ENCODE measurements at places on chromosomes 4 and X.

GRCh38 chr4:139720806-139721205 lies 55.2 kb downstream of the MGST2 start:
- DNase-seq: no peak

DNA sequence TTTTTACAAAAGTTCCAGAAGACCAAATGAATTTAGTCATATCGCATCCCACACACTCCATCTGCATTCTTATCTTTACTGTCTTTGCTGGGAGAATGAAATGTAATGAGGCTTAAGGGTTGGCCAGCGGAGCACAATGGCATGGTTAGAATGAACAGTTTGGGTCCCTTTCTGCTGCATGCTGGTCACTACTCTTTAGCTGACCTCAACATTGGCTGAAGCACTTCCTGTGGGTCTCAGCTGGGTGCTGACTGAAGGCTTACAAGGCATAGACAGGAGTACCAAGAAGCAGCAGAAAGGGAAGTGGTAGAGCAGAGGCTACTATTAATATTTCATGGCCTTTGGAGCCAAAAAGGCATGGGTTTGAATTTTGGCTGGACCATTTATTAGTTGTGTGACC lies 159.4 kb upstream of the GPC4 start:
- no peak for DNase-seq

DNA sequence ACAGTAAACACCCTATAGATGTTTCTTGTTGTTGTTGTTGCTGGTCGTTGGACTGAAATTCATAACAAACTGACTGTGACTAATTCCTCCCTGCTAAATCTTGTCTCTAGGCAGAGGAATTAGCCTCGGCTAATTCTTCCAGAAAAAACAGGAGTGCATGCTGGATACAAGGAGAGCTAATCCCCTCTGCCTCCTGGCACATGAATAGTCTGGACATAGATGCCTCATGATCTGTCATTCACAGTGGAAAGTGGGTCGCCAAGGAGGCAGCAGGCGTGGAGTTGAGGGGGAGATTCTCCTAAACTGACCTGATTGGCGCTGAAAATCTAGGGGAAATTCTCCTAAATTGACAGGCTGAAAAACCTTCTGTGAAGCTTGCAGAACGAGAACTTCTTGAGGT lies 220.1 kb downstream of the DCTD start:
- DNase-seq: no peak

GRCh38 chrX:372856-373640 lies 13.7 kb downstream of the PPP2R3B start:
- no peak for DNase-seq

DNA sequence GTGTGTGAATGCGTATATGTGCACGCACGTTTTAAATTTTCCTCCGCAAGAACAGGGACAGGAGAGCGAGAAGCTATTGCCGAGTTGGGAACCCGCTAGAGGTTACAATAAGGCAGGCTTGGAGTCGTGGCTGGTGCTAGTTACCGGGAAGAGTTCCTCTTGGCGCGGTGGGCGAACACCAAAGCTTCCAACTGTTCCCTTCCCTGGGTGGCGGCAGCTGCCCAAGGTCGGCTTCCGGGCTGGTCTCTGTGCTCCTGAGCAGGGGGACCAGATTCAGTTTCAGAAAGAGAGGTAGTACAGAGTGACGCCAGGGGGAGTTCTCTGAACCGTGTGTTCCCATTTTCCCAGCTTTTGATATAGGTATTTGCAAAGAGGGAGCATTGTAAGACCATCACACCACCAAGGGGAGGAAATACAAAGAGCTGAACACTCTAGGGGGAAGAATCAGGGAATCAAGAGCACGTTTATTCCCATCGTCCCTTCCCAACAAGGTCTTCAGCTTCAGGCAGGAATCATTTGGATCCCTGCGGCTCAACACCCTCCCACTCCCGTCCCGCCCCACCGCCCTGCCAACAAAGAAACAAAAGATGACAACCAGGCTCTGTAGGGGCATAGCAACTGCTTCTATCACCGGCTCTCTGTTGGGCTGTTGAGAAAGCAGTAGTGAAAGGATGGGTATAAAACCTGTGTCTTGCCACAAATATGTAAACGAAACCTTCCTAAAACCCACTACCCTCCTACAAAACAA lies 113.6 kb upstream of the TEX13C start:
- no peak for DNase-seq

DNA sequence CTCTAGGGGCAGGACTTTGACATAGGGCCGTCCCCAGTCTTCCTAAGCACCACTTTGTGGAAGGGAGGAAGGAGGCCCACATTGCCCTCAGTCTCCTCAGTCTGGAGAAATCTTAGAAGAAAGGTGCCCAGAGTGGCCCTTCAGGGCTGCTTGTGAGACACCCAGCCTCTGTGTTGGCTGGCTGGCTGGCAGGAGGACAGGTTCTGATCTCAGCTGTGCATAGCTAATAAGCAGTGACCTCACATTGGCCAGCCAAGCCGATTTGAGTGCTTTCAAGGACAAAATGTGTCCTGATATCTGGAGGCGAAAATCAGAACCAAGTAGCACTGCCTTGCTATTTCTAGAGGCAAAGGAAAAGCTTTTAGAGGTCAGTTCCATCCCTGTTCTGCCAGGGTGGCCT lies 211.5 kb downstream of the BCOR start:
- no peak for DNase-seq

DNA sequence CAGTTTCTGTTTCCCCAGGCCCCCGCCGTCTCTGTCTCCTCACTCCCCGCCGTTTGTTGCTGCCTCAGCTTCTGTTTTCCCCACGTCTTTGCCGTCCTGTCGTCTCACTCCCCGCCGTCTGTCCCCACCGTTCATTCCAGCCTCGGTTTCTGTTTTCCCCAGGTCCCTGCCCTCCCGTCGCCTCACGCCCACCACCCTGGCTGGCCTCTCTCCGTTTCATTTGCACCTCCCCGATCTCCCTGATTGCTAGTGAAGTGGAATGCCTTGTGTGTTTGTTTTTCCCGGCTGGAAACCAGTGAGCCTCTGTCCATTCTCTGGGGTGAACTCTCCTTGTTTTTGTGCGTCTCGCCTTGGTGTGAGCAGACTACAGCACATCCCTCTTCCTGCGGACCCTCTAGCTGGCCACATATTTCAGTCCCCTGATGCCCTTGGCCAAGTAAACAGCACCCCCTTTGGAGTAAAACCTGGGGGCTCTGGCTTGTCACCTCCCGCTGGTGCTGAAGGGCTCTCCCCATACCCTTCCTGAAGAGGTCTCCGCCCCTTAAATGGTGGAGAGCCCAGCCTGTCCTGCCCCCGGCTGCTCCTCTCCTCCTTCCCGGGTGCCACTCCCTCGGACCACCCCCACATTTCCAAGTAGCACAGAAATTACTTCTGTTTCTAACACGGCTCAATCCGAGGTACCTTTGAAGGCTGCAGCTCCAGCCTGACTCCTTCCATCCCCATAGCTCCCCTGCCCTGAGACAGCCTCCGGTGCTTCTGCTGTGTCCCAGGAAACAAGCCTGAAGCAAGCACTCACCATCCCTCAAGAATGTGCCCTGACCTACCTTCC lies 13.2 kb downstream of the TMEM175 start:
- no peak for DNase-seq

- DNase-seq: no peak
Measured at GRCh38 chr4:87521319-87521718, 7.9 kb downstream of the SPARCL1 start.

- no peak for DNase-seq
Measured at GRCh38 chr4:168655182-168655581, 158.3 kb downstream of the PALLD start.

DNA sequence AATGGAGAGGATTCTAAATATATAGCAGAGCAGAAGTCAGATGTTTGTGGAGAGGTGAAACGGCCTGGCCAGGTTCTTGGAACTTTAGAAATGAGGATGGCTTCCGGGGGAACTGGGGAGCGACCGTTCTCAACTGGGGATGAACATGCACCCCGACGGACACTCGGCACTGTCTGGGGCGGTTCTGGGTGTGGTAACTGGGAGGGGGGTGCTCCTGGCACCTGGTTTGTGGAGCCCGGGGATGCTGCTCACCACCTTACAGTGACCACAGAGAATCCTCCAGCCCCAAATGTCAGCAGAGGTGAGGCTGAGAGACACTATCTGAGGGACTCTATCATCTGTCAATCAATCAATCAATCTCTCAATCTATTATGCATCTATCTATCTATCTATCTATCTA lies 69.0 kb upstream of the PPP2R3B start:
- DNase-seq: no peak

DNA sequence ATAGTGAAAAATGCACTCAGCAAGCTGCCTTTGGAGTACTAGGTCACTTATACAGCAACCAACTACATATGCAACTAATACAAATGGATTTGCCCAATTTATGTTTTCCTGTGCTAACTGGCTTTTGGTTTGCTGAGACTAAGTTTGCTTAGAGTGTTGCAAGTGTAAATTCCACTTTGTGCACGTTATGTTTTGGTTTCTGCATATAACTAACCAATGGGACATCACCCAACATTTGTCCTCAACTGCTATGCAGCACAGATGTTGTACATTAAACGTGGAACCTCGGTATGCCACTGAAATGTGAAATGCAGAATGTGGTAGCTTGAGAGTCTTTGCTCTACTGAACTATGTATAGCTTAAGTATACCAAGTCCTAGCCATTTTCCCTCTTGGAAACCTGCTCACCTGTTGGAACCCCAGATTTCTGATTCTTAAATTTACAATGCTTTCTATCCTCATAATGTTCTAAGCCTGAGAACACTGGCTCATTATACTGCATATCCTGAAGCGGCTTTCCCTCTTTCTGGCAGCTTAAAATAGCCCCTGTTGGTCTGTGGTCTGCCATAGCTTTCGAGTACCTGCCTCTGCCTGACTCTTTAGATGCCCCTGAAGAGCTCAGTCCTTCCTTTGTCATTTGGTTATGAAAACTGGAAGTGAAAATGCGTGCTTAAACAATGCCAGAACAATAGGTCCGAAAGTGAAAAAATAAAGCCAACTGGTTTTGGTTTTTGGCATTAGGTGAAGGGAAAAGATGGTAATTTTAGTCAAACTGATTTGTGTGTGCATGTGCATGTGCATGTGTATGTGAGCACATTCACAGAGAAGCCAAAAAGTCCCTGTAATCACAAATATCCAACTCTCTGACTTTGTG lies 158.0 kb downstream of the SH2D1A start:
- no peak for DNase-seq

GRCh38 chrX:146707781-146708180 lies 101.8 kb upstream of the CXorf51B start:
- DNase-seq: no peak

DNA sequence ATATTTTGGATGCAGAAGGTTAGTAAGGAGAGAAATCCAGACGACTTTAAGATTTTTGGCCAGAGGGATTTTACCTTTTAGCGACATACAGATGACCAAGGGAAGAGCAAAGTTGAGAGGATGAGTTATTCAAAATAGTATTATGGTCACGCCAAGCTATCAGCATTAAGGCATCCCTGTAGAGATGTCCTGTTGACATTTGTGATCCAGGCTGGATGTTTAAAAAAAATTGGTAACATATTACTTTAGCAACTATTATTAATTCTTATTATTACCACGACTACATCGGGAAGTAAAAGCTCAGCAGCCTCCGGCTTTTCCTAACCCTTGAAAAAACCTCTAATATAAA lies 562 bp upstream of the OSTC start:
- no peak for DNase-seq

DNA sequence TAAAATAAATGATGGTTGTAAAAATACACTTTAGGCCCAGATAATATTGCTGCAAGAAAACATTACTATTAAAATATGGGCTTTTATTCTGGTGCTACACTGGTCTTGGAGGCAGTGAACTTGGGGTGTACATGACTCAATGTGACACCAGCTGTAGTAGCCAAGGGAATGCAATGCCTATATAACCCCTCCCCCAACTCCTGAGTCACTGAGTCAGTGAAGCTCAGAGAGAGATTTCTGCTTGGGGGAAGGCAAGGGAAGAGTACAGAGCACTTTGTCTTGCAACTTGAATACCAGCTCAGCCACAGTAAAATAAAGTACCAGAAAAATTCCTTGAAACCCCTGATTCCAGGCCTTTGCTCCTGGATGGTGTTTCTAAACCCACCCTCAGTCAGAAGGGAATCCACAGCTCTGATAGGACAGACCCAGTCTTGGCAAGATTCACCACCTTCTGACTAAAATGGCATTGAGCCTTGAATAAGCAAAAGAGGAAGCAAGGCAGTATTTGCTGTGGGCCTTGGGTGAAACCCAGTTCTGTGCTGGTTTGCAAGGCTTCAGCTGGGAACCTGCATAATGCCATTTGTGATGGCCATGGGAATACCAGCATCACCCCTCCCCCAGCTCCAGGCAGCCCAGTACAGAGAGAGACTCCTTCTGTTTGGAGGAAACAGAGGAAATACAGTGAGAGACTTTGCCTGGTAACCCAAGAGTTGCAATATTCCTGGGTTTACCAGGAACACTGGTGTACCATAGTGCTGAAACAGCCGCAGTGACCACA lies 209.9 kb downstream of the IQCM start:
- no peak for DNase-seq

- DNase-seq: no peak
Measured at GRCh38 chrX:139134316-139134715, 396.2 kb upstream of the F9 start.

DNA sequence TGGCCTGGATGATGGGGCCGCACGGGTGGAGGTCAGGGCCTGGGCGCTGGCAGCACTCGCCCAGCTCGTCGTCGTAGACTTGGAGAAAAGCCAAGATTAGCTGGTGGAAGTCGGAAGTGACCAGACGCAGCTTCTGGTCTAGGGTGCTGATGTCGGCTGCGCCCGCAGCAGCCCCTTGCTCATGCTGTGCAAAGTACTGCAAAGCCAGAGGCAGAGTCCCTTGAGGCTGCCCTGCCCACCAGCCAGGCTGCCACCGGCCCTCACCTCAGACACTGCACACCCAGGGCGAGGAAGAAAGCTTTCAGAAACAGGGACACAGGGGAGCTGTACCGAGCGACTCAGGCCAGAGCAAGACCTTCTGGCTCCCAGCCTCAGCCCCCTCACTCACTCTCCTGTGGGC lies 9.7 kb upstream of the TREX2 start:
- no peak for DNase-seq

- DNase-seq: no peak
Measured at GRCh38 chrX:121405826-121406225, 358.4 kb downstream of the GLUD2 start.

- DNase-seq: peak; percentile 82
Measured at GRCh38 chr4:48016141-48017107, at the start of the genes CNGA1 and NIPAL1. Gene CNGA1 (minus strand): TSS chr4:48016681. CDS start chr4:47952689, 63,992 bp downstream. Gene NIPAL1 (plus strand): TSS chr4:48016772. CDS start chr4:48016840, 68 bp downstream.

DNA sequence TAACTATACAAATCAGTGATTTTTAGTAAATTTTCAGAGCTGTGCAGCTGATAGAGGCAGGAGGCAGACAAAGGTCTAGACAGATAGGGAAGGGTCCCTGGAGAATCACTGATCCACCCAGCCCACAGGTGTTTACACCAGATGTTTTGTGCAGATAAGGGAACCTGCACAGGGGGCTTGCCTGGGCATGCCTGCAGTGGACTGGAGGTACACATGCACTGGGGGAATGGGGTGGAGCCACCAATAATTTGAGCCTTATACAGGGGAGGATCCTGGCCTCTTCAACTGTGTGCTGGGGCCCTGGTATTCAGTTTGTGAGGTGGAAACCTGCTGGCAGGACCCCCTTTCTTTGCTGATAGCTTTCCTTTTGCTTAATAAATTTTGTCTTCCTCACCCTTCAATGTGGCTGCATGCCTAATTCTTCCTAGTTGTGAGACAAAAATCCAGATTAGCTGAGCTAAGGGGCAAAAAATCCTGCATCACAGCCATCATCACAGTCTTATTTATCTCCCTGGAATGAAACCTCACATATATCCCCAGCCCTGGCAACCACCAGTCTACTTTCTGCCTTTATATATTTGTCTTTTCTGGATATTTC lies 102.8 kb downstream of the KDM6A start:
- no peak for DNase-seq

GRCh38 chr4:156974264-156974663 lies 2.7 kb upstream of the PDGFC start:
- DNase-seq: no peak

GRCh38 chr4:184763150-184763780 lies 29.4 kb upstream of the CENPU start:
- DNase-seq: no peak

All from NCI-H1930 (cell line).